ENCODE measurements at places on chromosomes 3 and 15.

GRCh38 chr3:46987743-46988401 lies 8.4 kb downstream of the NBEAL2 start:
- peak overlapping the region; percentile 33 for H3K4me3 ChIP-seq
- H3K27ac ChIP-seq, result peak overlapping the region; percentile 81
- peaks cover 50% of the 10 kb centered on the region for H3K4me1 ChIP-seq
- no peaks in the 10 kb centered on the region for H3K27me3 ChIP-seq

DNA sequence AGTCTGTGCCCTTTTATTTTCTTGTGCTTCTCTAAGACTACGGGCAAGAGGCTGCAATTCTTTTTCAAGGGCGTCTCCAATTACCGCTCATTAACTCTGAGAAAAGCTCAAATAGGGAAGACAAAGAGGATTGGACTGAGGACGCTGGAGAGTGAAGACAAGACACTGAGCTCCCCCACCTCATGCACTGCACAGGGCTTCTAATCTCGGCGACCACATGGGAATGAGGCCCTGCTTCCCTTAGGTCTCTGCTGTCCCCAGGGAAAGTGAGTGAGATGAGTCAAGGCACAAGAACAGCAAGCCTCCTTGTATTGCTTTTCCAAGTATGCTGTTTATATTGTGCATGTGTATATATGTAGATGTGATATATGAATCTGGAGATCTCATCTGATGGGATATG lies 392.2 kb upstream of the CFAP20DC start:
- H3K27me3 ChIP-seq, result no peaks in the 10 kb centered on the region
- H3K4me1 ChIP-seq, result no peaks in the 10 kb centered on the region
- H3K36me3 ChIP-seq, result no peaks in the 10 kb centered on the region
- DNase-seq, result no peak
- H3K27ac ChIP-seq, result no peak overlapping the region
- H3K4me3 ChIP-seq, result no peak overlapping the region

GRCh38 chr3:151276687-151277042 lies 1.7 kb downstream of the P2RY14 start:
- no peak overlapping the region for H3K27ac ChIP-seq
- DNase-seq, result no peak
- H3K4me1 ChIP-seq, result no peaks in the 10 kb centered on the region
- no peaks in the 10 kb centered on the region for H3K36me3 ChIP-seq

DNA sequence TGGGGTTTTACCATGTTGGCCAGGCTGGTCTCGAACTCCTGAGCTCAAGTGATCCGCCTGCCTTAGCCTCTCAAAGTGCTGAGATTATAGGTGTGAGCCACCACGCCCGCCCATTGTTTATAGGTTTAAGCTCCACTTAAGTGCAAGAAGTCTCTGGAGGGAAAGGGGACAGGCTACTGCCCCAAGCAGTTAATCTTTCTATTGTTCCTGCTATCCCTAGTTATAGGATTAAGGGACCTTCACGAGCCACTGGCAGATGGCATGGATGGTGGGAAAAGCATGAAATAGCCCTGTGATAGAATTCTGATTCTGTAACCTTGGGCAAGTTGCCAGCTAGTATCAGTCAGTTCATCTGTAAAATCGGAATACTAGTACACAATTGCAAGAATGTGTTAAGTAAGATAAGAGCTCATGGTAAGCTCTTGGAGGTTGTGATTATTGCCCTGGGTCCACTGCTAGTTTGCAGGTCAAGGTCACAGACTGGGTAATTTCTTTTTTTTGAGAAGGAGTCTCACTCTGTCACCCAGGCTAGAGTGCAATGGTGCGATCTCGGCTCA lies 5.3 kb upstream of the RBPMS2 start:
- H3K27me3 ChIP-seq, result peaks cover 10% of the 10 kb centered on the region
- peaks cover 5% of the 10 kb centered on the region for H3K4me1 ChIP-seq
- no peak overlapping the region for H3K4me3 ChIP-seq
- no peak overlapping the region for H3K27ac ChIP-seq
- H3K36me3 ChIP-seq, result no peaks in the 10 kb centered on the region
- no peak for DNase-seq

GRCh38 chr3:179436517-179436916 lies 14.8 kb downstream of the GNB4 start:
- DNase-seq, result no peak
- no peaks in the 10 kb centered on the region for H3K27me3 ChIP-seq
- peaks cover 24% of the 10 kb centered on the region for H3K4me1 ChIP-seq

Data from upper lobe of right lung (tissue), 1 donor.